ENCODE measurements at places on chromosomes 16 and 17.

- DNase-seq, result no peak
Observed at GRCh38 chr17:78665952-78666920, 89.0 kb upstream of the DNAH17 start.

DNA sequence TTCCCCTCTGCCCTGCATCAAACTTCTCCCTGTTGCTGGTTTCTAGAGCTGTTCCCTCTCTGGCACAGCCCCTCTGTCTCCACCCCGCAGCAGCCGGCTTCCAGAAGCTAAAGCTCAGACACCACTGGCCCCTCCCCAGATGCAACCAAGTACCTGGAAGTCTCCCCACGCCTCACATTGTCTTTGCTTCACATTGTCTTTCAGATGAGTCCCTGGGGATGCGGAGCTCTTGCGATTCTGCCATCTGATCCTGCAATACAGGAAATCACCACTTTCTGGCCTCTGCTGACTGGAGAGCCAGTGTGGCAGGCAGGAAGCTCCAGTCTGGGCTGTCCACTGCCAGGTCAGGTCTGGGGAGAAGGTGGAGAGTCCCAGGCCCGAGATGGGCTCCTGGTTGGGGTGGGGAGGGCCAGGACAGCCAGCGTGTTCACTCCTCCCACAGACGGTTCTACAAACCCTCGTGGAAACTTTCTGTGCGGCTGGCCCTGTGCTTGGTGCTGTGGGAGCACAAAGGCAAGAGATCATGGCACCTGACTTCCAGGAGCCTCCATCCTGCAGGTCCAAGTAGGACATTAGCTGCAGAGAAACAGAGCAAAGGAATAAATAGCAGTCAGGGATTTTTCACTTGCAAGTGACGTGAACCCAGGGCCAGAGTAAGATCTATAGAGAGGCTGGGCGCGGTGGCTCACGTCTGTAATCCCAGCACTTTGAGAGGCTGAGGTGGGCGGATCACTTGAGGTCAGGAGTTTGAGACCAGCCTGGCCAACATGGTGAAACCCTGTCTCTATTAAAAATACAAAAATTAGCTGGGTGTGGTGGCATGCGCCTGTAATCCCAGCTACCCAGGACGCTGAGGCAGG is 47.9 kb upstream of the MAP3K14 start:
- DNase-seq, result no peak

DNA sequence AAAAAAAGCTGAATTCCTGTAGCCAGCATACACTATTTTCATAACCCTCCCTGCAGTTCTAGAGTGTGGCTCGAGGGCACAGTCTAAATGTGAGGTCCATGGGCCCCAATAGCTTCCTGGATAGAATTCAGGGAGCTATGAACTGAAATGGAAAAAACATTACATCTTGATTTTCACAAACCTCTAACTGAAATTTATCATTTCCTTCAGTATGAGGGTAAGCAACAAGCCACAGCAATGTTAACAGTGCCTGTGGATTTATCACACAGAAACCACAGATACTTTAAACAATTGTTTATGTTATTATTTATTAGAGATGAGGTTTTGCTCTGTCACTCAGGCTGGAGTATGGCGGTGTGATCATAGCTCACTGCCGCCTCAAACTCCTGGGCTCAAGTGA is 18.2 kb downstream of the TMEM92 start:
- DNase-seq, result no peak

GRCh38 chr17:81354954-81355347 is 40.3 kb upstream of the BAHCC1 start:
- DNase-seq, result no peak

DNA sequence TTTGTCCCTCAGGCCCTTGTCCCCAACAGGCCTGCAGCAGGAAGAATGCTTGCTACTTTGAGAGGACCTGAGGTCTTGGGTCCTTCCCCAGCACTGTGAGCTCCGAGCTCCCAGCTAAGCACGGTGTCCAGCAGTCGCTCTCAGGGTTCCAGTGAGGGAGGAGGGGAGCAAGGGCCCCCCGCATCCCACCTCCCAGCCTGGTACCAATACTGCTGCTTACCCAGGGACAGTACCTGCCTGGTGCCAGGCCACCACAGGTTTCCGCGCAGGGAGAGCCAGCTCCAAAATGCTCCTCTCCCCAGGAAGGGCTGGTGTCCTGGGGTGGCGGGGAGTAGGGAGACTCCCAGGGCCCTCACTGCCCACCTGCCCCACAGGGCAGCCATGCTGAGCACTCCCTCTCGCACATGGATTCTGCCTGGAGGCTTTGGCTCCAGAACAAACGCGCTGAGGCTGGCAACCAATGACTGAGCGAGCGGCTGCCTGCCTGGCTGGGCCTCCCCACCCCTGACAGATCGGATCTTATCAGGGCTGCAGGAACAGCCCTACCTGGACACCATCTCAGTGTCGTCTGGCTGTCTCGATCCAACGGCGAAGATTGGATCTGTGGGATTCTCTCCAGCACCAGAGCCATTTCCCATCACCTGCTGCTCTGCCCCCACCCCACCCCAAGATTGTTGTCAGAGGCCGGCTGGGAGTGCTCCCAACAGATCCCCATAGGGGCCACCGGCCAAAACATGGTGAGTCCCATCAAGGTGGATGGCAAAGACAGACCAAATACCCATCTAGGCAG is 2.4 kb downstream of the DOK4 start:
- DNase-seq, result no peak

GRCh38 chr16:46817961-46818360 is 13.0 kb downstream of the C16orf87 start:
- no peak for DNase-seq

- DNase-seq, result no peak
Observed at GRCh38 chr16:46717692-46718091, 28.2 kb downstream of the ORC6 start.

DNA sequence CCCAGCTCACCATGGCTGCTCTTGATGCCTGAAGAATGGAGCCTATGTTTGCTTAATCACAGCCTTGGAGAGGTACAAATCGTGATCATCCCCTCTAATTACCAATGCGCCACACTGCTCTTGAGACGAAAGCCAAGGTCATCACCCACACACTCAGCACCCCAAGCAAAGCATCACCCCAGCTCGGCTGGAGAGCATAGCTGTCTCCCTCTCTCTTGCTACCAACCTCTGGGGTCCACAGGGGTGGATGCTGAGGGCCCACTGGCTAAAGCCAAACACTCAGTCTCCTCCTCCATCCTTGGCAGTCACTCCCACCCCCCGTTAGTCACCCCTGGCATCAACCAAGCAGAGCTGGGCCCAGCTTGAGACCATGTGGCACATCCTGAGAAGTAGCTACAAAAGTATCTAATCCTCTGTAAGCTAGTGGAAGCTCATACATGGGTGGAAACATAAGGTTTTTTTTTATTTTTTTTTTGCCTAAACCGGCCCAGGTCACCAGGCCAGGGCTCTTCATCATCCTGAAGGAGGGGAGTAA is 44.8 kb downstream of the PIMREG start:
- no peak for DNase-seq

DNA sequence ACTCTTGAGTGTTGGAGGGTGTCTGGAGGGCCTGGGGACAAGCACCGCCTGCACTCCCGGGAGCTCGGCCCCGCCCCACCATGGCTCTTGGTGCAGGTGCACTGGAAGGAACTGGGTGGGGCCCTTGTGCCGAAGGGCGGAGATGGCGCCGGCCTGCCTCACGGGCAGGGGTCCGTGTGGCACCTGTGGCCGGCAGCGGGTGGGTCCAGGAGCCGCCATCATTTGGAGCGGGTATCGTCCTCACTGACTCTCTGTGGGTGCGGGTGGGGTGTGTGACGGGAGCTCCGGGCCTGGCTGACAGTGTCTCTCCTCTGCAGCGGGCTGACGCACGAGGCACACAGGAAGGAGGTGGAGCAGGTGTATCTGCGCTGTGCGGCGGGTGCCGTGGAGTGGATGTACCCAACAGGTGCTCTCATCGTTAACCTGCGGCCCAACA is 5.2 kb downstream of the METRNL start:
- no peak for DNase-seq

DNA sequence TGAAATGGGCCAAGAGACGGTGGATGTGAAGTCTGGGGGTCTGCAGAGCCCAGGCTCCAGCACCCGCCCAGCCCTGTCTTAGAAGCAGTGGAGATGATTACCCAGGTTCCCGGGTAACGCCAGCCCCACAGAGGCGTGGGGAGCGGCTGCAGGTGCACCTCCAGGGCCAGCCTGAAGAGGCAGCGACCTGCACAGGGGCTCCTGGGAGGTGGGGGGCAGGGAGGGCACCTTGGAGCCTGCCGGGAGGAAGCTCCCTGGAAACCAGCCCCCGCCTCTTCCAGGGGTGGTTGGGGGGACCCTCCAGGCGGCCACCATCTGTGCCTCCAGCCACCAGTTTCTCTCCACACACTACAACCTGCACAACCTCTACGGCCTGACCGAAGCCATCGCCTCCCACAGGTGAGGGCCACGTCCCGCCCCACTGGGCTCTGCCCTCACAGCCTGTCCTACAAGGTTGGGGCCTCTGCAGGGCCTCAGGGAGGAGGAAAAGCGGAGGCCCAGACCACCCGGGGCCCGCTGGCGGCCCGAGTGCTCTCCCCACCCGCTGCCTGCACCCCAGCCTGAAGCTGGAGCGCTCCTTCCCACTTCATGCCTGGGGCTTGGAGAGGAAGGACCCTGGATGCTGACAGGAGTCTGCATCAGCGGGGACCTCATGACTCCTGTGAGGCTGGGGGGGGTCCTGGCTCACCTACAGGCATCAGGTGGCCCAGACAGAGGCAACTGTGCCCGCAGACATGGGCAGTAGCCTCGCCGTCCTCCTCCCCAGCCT is 10.5 kb downstream of the GAA start:
- DNase-seq, result no peak

DNA sequence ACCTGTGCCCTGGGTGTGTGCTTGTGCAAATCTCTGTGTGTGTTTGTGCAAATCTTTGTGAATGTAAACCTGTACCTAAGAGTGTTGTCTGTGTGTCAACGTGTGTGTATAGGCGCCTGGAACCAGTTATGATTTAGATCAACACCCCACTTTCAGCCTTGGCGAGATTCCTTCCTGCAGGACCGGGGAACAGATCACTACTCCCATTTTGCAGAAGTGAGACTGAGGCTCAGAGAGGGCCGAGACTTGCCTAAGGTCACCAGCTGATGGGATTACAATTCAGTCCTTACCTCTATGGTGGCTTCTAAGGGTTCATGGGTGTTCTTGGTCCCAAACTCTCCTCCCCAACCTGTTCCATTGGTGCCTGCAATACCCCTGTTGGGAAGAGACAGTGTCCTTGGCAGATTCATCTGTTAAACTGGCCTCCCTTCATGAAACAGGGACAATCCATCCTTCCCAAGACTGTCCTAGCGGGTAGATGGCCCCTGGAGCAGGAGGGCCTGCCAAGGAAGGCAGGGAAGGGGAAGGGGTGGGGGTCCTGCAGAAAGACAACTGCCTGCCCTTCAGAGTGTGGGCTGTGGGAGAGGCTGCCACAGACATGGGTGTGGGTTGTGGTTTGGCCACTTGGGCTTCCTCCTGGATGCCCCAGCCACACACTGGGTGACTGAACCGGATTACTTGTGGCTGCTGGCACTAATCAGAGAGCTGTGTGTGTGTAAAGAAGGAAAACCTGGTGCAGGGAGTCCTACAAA is 6.9 kb upstream of the MAPK7 start:
- no peak for DNase-seq

GRCh38 chr16:4876646-4877379 is 29.5 kb downstream of the UBN1 start:
- no peak for DNase-seq

- no peak for DNase-seq
Observed at GRCh38 chr17:81097943-81098308, 63.0 kb downstream of the BAIAP2 start.

DNA sequence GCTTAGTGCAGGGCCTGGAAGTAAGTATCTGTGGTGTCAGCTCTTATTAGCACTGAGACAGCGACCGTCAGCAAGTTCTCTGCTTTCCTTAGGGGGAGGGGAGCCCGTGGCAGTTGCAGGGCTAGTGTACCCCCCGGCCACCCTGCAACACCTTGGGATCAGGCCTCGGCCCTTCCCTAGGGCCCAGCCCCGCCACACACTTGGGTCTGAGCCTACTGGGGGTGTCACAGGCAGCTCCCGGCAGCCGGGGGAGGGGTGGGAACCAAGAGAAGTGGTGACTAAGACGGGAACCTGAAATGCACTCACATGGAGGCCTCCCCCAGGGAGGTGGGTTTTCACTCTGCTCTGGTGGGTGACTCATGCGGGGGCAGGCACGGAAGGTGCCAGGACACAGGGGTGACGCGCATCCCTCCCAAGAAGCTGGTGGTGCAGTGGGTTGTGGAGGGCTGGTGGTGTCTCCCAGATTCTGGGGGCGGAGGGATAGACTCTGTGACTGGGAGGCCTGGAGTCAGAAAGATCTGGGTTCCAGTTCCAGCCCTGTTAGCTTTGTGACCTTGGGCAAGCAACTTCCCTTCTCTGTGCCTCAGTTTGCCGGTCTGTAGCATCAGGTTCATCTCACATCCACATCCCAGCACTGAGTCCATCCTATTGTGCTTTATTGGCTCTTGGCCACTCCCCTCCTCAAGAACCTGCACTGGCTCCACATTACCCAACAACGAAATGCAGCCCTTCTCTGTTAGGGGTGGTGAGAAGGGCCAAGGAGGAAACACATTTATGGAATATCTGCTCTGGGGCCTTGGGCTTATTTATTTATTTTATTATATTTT is 44.5 kb downstream of the LAT start:
- DNase-seq, result peak; percentile 81

- DNase-seq, result no peak
Observed at GRCh38 chr16:22955461-22956070, 141.6 kb downstream of the HS3ST2 start.

- no peak for DNase-seq
Observed at GRCh38 chr17:78448356-78448993, 70.0 kb downstream of the PGS1 start.

- peak; percentile 41 for DNase-seq
Observed at GRCh38 chr16:2151188-2152091, 3.0 kb downstream of the RAB26 start.

DNA sequence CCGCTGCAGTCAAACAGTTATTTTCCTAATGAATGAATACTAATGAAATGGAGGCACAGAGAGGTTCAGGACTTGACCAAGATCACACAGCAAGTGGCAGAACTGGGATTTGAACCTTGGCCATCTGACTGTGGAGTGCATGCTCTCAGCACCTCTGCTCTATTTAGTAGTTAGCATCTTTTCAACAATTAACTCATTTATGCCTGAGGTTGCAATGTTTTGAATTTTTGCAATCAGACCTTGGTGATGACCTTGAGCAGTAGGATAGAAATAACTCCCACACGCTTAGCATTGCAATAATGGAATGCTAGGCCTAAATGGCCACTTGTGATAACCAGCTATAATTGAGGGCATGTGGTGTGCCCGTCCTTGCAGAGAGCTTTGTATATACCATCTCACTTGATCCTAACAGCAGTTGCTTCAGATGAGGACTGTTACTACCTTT is 31.0 kb downstream of the NAGPA start:
- DNase-seq, result no peak

- DNase-seq, result no peak
Observed at GRCh38 chr17:2077040-2077439, 22.1 kb downstream of the HIC1 start.

- DNase-seq, result no peak
Observed at GRCh38 chr16:12235110-12235509, 258.6 kb downstream of the SNX29 start.
